Smooth muscle cell of the brain vasculature (primary cell): ENCODE measurements at places on chromosomes 11 and 22.
A peak's percentile ranks its signal among the peaks of the same experiment; 100 is the strongest.

DNA sequence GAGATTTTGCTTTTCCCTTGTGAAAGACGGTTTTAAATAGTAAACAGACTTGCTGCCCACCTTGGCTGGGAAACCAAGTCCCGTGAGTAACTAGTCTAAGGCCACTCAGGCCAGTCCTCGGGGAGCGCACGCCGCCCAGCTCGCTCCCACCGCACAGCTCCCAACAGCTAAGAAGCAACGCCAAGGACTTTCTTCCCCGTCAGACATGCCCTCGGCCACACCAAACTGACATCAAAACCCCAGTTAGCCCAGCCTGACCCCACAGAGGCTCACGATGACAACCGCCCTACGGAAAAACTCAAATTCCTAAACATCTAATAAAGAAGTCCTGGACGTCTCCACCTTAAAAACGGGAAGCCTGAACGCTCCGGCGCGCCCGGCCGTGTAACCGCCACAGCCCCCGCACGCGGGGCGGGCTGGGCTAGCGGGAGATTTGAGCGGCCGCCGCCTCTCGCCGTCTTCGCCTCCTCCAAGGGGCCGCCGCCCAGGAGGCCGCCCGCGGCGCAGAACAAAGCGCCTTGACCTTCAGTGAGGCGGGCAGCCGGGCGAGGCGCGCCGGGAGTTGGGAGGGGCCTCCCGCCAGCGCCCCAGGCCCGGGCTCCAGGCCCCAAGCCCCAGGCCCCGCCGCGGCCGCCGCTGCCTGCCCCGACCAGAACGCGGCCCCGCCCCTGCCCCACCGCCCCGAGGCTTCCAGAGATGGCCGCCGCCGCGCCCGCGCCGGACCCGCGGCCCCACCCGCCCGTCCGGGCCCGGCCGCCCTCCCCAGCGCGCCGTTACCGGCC is 486 bp downstream of the NAP1L4 start:
- no peak for DNase-seq

DNA sequence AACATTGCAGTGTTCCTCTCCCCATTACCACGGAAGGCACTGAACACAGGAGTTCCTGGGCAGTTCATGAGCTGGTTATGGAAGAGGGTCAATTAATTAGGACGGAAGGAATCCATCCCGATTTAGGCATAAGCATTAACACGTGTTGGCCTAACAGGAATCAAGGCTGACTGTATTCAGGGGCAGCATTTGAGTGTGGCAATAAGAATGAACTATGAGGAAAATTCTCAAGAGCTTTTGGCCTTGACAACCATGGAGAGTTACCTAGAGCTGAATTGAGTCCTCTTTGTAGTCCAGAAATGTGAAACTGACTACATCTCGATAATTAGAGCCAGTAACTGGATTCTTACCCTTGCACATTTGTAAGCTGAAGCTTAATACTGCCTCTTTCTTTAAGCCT is 82.4 kb upstream of the CRTAM start:
- no peak for DNase-seq

- no peak for DNase-seq
Measured at GRCh38 chr11:131899950-131900580, 529.6 kb downstream of the NTM start.

DNA sequence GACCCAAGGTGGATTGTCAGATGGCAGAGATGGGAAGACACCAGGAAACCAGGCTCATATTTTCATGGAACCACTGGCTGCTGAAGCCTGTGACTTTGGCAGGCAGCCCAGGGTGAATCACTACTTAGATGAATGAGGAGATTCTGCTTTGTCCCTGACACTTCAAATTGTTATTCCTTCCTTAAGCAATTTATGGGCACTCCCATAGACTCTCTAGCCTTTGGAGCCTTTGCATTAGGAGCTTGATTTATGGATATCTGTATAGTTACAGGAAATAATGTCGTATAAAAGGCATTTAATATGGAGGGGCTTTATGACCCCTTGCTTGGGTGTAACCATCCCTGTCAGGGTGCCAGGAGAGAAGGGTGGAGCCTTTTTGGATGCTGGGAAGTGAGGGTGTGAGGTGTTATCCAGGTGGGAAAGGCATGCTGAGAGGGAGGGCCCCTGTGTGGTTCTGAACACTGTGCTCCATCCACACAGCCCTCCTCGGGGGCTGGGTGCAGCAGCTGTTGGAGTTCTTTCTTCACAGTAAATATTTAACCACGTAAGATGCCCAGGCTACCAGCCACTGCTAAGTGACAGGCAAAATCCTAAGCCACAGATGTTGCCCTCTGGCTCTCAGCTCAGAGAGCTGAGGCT is 35.3 kb downstream of the IL18 start:
- DNase-seq, result peak; percentile 33

GRCh38 chr11:45713573-45713972 is 48.2 kb upstream of the CHST1 start:
- no peak for DNase-seq

DNA sequence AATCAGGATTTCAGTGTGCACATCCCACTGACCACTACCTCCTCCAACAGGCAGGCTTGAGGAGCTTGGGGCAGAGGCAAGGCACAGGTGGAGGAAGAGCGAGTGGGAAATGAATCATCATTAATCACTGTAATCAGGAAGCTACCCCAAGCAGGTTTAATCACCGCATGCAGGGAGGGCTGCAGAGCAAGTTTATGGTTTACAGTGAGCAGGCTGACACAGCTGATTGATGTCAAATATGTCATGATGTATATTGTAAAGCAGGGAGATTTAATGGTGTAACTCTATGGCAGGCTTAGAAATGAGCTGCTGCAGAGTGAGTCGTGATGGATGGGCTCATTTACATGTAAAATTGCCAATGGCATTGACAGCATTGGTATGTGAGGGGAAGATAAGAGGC is 441.0 kb downstream of the NTM start:
- no peak for DNase-seq
